Brain pericyte (primary cell): ENCODE measurements at places on chromosomes 1 and 21.

DNA sequence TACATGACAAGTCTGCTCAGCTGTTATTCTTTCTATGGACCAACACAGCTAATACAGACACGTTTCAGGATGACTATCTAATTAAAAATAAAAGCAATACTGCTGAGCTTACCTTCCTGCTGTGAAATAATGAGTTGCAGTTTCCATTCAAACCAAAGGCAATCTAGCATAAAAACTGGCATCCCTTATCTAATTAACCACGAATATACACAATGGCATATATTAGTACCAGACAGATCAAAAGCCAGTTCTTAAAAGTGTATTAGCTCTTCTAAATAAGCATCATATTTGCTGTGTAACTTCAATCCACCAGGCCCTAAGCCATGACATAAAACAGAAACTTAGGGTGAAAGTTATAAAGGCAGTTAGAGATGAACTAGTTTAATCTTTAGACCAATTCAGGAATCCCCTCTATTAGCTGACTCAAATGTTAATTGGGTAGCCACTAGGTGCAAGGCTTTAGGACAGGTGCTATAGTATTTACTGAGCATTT is 20.6 kb downstream of the TESK2 start:
- no peak for DNase-seq

DNA sequence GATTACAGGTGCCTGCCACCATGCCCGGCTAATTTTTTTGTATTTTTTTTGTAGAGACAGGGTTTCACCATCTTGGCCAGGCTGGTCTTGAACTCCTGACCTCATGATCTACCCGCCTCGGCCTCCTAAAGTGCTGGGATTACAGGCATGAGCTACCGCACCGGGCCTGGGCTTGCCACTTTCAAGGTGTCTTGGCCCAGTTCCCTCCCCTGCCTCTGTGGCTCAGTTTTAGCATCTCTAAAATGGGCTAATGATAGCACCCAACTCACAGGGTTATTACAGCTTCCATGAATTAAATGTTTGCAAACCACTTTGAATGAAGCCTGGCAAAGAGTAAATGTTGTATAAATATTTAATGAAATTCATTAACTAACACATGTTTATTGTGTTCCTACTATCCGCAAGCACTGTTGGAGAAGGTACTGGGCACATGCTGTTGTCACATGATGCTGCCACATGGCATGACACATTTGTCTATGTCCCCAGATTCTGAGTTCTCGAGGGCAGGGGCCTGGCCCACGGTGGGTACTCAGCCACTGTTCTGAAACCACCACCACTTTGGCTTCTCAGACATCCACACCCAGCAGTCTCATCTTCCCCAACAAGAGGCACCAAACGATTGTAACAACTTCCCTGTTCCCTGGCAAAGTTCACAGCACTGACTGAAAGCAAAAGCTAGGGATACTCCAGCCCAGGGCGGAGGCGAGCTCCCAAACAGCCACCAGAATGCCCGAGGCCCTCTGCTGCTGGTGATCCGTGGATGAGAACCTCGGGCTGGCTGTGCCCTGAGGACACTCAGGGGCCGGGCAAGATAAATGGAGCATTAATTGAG is 9.7 kb downstream of the IFFO2 start:
- DNase-seq = no peak

GRCh38 chr1:41671116-41671755 is 186.8 kb upstream of the EDN2 start:
- no peak for DNase-seq

- DNase-seq = no peak
Measured at GRCh38 chr1:215957663-215958062, 390.6 kb downstream of the KCTD3 start.

DNA sequence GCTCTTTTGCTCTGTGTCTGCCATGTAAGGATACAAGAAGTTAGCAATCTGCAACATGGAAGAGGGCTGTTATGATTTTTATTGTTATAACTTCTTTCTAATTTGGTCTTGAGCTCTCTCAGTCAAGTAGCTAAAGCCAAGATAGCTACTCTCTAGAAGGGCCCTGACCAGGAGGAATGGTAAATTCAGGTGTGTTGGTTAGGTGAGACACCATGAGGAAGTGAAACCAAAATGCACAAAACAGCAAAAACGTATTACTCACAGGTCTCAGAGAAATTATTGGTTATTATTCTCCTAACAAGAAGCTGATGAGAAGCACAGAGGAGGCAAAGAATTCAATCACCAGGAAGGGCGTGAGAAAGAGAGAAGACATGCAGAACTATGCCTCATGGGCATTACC is 51.8 kb upstream of the INSL5 start:
- DNase-seq = no peak

GRCh38 chr1:1678581-1679380 is 13.8 kb downstream of the SLC35E2B start:
- DNase-seq = no peak

GRCh38 chr1:67201891-67202290 is 35.6 kb downstream of the IL23R start:
- no peak for DNase-seq

GRCh38 chr1:191970116-191970515 is 188.1 kb upstream of the RGS18 start:
- DNase-seq = no peak

DNA sequence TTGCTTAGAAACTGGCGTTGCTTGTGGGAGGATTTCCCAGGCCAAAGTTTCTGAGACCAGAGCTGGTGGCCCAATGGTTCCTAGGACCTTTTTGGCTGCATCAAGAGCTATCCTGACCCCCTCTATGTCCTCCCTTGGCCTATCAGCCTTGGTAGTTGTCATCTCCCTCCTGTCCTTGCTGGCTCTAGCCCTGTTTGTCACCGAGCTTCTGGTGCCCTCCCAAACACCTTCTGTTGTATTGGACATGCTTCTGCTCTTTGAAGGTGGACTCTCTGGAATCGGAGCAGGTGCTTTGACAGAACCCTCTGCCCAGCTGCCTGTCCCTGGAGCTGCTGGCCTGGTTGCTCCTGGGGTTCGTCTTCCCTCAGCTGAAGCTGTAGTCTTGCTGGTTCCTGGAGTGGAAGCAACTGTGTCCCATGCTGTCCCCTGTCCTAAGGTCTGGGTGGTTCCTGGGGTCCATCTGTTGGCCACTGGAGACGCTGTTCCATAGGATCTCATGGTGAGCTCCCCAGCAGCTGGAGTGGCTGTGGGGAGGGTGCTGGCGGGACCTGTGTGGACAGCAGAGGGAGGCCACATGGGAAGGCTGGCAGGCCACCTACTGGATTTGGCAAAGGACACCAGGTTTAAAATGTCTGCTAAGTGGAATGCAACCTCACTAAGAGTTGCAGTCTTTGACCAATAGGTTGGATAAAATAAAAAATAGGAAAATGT is 9.4 kb downstream of the FCAMR start:
- DNase-seq = no peak

- DNase-seq = no peak
Measured at GRCh38 chr1:155012776-155013602, 10.4 kb downstream of the ZBTB7B start.

GRCh38 chr1:43036932-43037331 is 78.3 kb upstream of the SLC2A1 start:
- no peak for DNase-seq

- no peak for DNase-seq
Measured at GRCh38 chr1:208601561-208601960, 357.4 kb upstream of the PLXNA2 start.

- DNase-seq = peak; percentile 95
Measured at GRCh38 chr1:27300341-27301051, 21.5 kb upstream of the TMEM222 start.

DNA sequence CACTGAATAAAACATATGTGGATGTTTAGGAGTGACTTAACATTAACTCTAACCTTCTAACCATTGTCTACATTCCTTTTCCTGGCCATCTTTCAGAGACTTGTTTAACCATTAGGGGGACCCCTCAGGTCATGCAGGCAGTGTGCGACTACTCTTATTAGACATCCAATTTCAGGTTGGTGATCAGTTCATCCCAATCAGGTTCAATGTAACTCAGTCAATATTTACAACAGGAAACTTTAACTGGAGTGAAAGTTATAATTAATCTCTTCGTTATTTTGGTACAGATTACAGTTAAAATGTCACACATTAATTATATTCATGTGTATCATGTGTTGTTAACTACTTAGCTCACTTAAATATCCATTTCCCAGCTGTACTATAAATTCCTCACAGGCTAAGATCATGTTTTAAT is 68.8 kb upstream of the RGS1 start:
- DNase-seq = no peak

- no peak for DNase-seq
Measured at GRCh38 chr1:54239035-54239383, 39.0 kb downstream of the MRPL37 start.

GRCh38 chr1:227465256-227465655 is 98.1 kb upstream of the ZNF678 start:
- DNase-seq = no peak

DNA sequence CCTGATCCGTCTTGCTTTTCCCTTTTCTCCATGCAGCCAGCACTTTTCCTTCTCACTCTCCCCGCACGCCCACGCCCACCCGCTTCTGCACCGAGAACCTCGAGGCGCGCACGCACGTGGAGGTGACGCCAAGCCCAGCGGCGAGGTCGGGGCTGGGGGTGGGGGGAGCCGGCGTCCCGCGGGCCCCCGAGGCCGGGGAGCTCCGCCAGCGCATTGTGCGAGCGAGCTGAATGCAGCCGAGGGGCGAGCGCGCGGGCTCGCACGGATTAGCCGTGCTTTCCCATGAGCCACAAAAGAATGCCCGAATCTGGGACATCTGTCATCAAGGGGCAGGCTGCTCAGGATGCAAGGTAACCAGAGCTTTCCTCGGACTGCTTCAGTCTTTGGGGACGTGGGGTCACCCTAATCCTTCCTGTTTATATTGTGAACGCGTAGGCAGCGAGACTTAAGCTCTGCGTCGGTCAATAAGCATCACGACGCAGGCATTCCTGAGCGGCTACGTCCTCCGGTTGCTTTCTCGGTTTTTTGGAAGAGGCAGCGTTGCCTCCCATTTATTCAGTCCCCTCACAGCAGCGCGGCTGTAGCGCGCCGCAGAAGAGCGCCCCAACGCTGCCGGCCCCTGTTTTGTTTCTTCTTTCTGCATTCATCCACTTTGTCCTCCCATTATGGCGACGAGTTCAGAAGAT is 67.3 kb upstream of the AKT3 start:
- DNase-seq = no peak

DNA sequence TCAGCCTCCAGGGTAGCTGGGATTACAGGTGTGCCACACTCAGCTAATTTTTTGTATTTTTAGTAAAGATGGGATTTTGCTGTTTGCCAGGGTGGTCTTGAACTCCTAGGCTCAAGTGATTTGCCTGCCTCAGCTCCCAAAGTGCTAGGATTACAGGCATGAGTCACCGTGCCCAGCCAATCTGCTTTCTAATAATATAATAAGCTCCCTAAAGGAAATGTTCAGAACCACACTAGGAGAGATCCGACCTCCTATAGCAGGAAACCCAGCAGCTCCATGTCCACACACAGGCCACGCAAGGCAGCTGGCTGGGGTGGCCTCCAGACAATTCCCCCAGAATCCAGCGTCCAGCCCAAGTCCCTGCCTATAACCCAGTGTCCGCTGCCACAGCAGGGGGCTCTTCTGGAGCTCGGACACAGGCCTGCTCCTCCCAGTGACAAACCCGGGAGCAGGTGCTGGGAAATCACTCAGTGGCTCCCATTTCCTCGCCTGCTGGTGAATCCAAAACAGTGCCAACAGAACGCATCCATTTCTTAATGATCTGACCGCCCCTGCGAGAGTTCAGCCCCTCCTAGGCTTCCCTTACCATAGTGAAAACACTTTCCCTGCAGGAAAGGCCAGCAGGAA is 7.5 kb downstream of the RIPK4 start:
- no peak for DNase-seq

- no peak for DNase-seq
Measured at GRCh38 chr1:157849229-157849875, 7.7 kb upstream of the CD5L start.

DNA sequence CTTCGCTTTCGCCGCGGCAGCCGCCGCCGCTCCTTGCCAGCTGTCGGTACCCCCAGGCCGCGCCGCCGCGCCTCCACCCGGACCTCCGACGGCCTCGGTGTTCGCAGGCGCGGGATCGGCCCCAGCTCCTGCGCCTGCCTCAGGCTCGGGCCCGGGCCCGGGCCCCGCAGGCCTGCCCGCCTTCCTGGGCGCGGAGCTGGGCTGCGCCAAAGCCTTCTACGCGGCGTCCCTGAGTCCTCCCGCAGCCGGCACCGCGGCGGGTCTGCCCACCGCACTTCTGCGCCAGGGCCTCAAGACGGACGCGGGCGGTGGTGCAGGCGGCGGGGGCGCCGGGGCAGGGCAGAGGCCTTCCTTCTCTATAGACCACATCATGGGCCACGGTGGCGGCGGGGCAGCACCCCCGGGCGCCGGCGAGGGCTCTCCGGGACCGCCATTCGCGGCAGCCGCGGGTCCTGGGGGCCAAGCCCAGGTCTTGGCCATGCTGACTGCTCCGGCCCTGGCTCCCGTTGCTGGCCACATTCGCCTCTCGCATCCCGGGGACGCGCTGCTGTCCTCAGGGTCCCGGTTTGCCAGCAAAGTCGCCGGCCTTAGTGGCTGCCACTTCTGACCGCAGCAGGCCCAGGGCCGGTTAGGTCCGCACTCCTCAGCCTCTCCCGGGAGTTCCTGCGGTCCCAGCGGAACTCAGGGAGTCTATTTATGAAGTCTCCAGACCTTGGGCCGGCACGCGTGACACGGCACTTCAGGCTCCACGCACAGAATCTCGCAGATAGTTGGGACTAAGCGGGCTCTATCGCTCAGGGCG is 1.4 kb downstream of the FOXD2 start:
- DNase-seq = no peak

GRCh38 chr1:3545363-3546047 is 65.8 kb downstream of the MEGF6 start:
- no peak for DNase-seq

DNA sequence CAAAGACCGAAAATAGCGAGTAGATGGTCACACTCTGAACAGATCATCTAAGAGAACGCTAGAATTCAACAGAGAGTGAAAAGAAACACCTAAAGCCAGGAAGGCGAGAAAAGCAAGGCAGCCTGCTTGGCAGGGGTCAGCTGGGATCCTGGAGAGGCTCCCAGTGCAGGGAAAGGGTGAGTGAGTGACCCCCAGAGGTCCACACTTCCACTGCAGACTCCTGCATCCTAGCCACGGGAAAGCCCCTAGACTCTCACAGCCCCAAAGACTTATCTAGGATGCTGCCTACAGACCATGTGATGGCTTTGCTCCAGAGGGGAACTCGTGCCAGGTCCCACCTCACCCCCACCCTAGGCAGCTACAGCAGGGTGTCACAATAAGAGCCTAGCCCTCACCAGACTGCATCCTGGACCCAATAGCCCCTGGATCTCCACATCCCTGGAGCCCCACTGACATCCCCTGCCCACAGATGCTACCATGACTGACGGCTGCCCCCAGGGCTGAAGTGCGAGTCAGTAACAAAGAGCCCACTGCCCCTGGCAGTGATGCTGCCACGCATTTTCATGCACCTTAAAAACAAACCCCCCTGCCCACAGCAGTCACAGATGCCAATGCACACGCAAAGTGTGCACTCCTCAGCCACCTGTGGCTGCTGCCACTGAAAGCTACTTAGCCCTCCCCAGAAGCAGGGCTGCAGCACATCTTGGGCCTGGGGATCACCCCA is 62.2 kb downstream of the PSMG1 start:
- DNase-seq = no peak

GRCh38 chr1:193185901-193186731 is at the start of gene B3GALT2:
Gene B3GALT2, minus strand, starts transcription at chr1:193186613. Its CDS starts 5,051 bp downstream, at chr1:193181562.
- no peak for DNase-seq

GRCh38 chr1:18008081-18008480 is 99.5 kb upstream of the IGSF21 start:
- DNase-seq = no peak
